ENCODE measurements at places on chromosomes 7 and 10.
A peak's percentile ranks its signal among the peaks of the same experiment; 100 is the strongest.

GRCh38 chr10:128568041-128568440 lies 441.8 kb upstream of the MKI67 start:
- peak; percentile 45 for DNase-seq

GRCh38 chr7:104272767-104273384 lies 55.5 kb upstream of the LHFPL3 start:
- DNase-seq: no peak

GRCh38 chr7:123260428-123260960 lies 60.7 kb upstream of the SLC13A1 start:
- no peak for DNase-seq

DNA sequence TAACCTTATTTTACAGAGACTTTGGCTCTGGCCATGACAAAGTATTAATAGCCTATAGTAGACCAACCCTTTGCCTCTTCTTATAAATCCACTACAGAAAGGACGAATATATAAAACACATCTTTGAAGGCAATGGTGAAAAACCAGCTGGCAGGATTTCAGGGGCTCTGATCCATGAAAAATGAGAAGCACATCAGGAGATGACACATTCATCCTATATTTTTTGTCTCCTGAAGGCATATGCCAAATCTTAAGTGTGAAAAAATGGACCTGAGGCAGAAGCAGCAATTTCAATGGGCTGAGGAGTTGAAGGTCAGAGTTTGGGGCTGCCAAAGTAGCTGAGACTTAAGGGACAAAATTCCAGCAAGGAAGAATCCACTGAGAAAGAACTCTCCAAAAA lies 14.4 kb downstream of the RNF216 start:
- no peak for DNase-seq

GRCh38 chr10:125396676-125397075 lies 236.3 kb upstream of the CTBP2 start:
- DNase-seq: no peak

- no peak for DNase-seq
Measured at GRCh38 chr10:79044846-79045245, 23.9 kb upstream of the ZMIZ1 start.

- DNase-seq: no peak
Measured at GRCh38 chr10:87860816-87861403, 2.4 kb downstream of the KLLN start.

GRCh38 chr10:117736655-117737054 lies 194.1 kb downstream of the EMX2 start:
- no peak for DNase-seq

DNA sequence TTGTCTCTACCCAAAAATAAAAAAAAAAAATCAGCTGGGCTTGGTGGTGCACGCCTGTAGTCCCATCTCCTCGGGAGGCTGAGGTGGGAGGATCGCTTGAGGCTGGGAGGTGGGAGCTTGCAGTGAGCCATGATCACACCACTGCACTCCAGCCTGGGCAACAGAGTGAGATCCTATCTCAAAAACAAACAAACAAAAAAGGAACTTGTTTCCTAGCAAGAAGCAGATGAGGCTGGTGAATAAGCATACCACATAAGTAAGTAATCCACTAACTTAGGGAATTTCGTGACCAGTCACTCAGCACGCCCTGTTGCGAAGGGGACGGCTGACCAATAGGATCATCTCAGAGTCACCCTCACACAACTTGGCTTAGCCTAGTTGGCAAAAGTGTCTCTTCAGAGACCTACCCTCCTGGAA lies 64.6 kb downstream of the CUX1 start:
- no peak for DNase-seq

GRCh38 chr7:39978230-39978934 lies 28.3 kb downstream of the CDK13 start:
- DNase-seq: no peak

- no peak for DNase-seq
Measured at GRCh38 chr10:5575144-5575481, 50.4 kb downstream of the CALML3 start.

GRCh38 chr7:78420001-78420400 lies 621.4 kb downstream of the PHTF2 start:
- no peak for DNase-seq

GRCh38 chr10:64037071-64037661 lies 516.0 kb downstream of the REEP3 start:
- DNase-seq: no peak

DNA sequence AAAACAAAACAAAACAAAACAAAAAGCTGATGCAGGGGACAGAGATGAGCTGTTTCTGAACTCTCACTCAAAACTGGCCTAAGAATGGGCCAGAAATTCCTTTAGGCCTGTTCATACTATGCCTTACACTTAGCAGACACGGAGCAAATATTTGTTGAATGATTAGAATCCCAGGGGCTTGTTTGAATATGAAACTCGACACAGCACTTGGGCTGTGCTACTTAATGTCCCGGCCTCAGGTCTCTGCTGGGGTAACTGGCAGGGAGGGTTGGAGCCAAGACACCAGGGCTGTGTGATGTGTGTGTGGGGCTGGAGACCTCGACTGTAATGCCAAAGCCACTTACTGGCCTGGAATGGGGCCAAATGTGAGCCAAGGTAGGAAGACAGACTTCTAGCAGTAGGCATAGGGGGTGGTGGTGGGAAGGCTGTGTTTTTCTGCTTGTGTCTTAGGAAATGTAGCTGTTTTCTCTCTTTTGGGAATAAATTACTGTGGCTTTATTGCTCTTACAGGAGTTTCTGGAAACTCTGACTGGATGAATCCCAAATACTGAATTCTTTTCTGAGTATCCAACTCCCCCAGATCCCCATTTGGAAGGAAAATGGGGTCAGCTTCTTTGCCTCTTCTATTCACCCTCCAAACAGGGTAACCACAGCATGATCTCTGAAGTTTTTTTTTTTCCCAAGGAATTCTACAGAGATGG lies 66.7 kb downstream of the EMX2 start:
- DNase-seq: peak; percentile 81

- DNase-seq: no peak
Measured at GRCh38 chr10:4982764-4983226, 19.6 kb downstream of the AKR1C1 start.

DNA sequence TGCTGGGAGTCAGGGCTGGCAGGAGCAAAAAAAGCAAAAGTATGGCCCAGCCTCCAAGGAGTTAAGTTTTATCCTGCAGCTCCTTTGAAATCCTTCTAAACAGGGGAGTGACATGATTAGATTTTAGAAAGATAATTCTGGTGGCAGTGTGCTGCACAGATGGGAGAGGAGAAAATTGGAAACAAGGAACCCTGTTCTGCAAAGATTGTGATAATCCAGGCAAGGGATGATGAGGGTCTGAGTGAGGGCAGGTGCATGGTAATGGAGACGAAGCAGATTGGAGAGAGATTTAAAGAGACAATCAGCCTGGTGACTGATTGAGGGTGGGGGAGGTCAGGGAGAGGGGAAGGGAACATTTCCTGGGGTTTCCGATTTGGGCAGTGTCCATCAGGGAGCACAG lies 444.7 kb upstream of the PODXL start:
- no peak for DNase-seq

GRCh38 chr10:123878666-123879303 lies 12.8 kb downstream of the CPXM2 start:
- DNase-seq: peak; percentile 58

GRCh38 chr10:88982366-88982765 lies 8.2 kb upstream of the FAS start:
- DNase-seq: no peak

DNA sequence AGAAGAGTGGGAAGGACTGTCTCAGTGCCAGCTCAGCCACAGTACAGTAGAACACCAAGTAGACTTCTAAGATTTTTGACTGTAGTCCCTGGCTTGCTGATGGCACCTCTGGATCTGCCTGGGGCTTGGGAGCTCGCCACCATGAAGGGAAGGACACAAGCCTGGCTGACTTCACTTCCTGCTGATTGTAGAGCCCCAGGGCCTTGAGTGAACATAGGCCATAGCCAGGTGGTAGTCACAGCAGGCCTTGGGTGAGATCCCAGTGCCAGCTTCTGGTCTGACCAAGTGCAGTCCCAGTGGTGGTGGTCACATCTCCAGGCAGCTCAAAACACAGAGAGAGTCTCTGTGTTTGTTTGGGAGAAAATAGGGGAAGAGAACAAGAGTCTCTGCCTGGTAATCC lies 57.6 kb upstream of the HBP1 start:
- no peak for DNase-seq

DNA sequence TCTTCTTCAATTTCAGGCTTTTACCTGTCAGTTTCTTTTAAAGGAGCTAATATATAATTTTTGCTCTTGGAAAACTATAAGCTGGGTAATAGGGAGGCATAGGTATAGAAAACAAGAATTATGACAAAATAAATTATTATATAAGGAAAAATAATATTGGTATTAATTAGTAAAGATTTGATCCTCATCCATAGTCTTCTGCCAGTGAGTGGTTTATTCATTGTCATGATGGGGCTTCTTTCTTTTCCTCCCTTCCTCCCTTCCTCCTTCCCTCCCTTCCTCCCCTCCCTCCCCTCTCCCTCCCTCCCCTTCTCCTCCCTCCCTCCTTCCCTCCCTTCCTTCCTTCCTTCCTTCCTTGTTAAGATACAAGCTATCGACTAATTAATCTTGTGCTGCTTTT lies 698.6 kb downstream of the SORCS3 start:
- DNase-seq: no peak

GRCh38 chr7:99098824-99099498 lies 44.9 kb downstream of the SMURF1 start:
- no peak for DNase-seq

GRCh38 chr10:30056767-30057355 lies 2.5 kb downstream of the JCAD start:
- no peak for DNase-seq

Measured in lower leg skin (tissue), 4 donors.